ENCODE measurements at places on chromosomes 2 and 18.

GRCh38 chr2:239345251-239345650 is 55.6 kb downstream of the HDAC4 start:
- DNase-seq: no peak

GRCh38 chr2:227717687-227718567 is at the start of gene SLC19A3:
Gene SLC19A3 (minus strand): TSS chr2:227718028. CDS start chr2:227702318, 15,710 bp downstream.
- DNase-seq: peak; percentile 53

DNA sequence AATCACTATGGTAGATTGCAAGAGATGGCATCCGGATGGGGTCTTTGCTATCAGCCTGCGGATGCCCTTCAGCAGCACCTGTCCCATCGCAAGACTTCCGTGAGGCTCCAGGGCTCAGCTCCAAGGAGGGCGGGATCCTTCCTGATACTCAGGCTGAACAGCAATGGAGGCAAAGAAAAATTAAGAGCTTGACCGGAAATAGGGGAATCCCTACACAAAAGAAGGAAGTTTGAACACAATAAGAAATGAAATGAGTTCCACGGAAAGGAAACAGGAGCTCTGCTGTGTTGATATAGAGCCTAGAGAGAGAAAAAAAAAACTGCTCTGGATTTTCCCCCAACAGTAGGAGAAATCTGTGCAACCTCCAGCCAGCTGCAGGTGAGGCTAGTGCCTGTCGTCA is 91.9 kb downstream of the ARL4C start:
- no peak for DNase-seq

GRCh38 chr18:2573408-2573807 is 2.1 kb downstream of the NDC80 start:
- no peak for DNase-seq

DNA sequence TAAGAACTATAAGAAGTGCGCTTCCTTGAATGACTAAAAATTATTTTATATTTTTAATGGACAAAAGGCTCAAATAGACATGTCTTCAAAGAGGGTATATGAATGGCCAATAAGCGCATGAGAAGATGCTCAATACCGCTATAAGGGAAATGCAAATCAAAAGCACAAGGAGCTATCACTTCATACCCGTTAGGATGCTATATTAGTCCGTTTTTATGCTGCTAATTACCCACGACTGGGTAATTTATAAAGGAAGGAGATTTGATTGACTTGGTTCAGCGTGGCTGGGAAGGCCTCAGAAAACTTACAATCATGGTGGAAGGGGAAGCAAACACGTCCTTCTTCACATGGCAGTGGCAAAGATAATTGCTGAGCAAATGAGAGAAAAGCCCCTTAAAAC is 20.5 kb upstream of the PPP4R1 start:
- DNase-seq: no peak

GRCh38 chr2:23703037-23703582 is 223.8 kb downstream of the ATAD2B start:
- DNase-seq: no peak

- DNase-seq: no peak
Measured at GRCh38 chr2:21256006-21256405, 132.2 kb downstream of the TDRD15 start.

GRCh38 chr2:241891988-241892298 is 22.4 kb downstream of the RTP5 start:
- DNase-seq: no peak

GRCh38 chr18:30121397-30121796 is 921.1 kb downstream of the DSC3 start:
- no peak for DNase-seq

All from fibroblast of skin of left quadriceps (primary cell).